ENCODE measurements at places on chromosomes 6 and 20.

DNA sequence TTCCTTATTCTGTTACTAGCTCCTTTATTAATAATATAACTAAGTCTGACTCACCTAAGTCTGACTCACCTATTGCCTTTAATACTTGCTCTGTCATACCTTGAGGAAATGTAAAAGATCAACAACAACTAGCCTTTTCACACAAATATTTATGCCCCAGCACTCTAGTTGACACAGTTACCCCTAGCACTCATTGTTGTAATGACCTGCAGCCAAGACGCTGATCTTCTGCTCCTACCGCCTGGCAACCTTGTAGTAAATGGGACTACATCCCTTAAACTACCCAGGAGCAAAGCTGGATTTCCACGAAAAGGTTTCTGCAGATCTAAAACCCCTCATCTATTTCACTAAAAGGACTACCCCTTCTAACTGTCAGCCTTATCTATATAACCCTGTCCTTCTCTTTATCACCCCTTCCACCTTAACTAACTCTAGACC is 90.0 kb downstream of the PLG start:
- no peak for DNase-seq

- DNase-seq, result no peak
Observed at GRCh38 chr6:41200296-41200900, 551 bp downstream of the TREML2 start.

DNA sequence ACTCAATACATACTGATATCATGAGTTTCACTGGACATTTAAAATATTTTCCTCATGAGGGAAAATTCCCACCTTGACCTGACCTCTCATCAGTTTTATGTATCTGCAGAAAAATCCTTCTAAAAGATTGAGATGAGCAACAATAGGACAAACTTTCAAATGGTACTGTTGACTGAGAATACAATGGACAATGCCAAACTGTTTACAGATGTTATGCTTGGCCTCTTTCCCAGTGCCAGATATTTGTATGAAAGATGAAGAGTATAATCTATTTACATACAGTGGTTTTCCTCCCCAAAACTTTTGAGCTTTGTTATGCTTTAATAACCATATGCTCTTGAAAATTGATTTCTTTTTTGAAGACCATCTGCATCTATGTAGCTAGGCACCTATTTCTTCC is 245.1 kb upstream of the RSPO3 start:
- no peak for DNase-seq

DNA sequence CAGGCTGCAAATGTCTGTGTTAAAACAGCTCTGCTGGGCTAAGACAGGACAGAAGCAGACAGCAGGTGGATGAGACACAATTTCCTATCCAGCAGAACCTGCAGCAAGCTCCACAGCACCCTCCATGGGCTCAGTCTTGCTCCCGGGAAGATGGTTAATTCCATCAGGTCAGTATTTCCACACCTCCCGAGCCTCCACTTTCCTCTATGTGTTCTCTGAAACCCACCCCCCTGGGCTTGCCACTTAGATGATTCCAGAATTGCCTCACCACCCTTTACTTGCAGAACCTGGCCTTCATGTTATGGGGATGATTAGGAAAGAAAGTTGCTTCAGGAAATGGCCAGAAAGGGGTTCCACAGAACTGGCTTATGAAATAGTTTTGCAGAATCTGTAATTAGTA is 43.8 kb downstream of the ERMARD start:
- DNase-seq, result no peak

DNA sequence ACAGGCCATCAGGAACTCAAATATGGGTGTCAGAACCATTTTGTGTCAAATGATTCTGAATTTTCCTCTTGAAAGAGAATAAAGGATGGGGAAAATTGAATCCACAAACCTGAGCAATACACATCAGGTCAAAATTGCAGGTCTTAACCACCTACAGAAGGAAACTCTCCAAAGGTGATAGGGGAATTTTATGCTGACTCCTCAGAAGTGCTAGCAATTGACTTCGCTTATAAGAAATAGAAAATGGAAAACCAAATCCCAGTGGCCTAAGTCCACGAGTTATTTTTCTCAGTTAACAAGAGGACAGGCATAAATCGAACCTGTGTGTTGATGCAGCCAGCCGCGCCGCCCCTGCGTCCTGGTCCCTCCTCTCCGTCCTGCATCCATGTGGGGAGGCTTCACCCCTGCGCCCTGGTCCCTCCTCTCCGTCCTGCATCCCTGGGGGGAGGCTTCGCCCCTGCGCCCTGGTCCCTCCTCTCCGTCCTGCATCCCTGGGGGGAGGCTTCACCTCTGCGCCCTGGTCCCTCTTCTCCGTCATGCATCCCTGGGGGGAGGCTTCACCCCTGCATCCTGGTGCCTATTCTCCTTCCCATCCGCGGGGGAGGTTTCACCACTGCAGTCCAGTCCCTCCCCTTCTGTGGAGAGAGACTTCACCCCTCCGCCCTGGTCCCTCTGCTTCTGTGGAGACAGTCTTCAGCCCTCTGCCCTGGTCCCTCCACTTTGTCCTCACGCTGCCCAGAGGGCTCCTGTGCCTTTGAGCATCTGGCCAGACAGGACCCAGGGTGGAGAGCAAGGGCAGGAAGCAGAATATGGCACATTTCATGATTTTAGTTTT is 230.3 kb downstream of the SMOC2 start:
- DNase-seq, result no peak

DNA sequence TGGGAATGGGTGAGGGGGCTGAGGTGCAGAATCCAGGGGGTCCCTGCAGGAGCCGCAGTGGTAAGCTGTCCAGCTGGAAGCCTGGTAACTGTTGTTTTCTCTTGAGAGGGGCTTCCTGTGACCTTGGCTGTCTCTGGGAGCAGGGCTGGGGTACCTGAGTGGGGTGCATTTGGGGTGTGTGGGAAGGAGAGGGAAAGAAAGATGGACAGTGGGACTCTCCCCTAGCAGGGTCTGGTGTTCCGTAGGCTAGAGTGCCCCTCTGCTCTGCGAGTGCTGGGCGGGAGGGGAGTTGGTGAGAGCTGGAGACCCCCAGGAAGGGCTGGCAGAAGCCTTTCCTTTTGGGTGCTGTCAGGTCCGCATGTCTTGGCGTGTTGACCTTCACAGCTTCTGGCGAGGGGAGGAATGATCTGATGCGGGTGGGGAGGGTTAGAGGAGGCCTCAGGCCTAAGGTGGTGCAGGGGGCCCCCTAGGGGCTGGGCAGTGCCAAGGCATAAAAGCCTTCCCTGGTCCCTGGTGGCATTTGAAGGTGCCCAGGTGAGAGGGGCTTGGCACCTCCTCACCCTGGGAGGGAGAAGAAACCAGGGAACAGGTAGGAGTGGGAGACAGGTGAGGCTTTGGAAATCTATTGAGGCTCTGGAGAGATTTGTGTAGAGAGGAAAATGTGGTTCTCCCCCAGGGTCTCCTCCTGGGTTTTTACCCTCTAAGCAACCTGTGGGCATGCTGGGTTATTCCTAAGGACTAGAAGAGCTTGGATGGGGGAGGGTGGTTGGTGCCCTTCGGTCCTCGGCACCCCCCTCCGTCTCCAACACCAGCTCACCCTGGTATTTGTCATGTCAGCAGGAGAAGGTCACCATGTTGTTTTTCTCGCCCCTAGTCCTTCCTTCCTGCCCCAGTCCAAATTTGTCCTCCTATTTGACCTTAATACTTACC is 3.3 kb downstream of the VEGFA start:
- DNase-seq, result no peak

DNA sequence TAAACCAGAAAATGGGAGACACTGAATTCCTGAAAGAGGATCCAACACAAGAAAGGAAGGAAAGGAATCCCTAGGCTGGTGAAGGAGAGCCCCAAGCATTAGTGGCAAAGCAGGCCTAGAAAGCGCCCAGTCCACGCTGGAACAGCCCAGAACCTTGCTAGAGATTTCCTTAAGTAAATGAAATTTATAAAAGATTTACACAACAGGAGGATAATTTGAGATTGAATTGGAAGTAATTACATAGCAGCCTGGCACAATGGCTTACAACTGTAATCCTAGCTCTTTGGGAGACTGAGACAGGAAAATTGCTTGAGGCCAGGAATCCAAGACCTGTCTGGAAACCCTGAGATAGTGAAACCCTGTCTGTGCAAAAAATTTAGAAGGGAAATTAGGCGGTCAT is 26.8 kb upstream of the C20orf144 start:
- DNase-seq, result no peak
